Stimulated activated CD4-positive, alpha-beta T cell treated with anti-CD3 and anti-CD28 coated beads, Interleukin-1b, Interleukin-23, amount 100 ng/mL, for 1 hour (primary cell): ENCODE measurements at places on chromosomes 7 and 10.

DNA sequence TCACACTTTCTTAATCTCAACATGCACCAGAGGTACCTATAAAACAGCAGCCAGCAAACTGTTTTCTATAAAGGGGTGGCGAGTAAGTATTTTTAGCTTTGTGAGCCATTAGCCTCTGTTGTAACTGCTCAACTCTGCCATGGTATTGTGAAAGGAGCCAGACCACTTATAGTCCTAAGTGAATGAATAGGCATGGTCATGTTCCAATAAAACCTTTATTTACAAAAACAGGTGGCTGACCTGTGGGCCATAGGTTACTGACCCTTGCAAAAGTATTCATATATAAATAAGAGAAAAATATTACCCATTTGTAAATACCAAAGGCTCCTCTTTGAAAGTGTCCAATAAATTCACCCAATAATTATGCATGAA, 50.3 kb downstream of the ICA1 start:
- DNase-seq: no peak

DNA sequence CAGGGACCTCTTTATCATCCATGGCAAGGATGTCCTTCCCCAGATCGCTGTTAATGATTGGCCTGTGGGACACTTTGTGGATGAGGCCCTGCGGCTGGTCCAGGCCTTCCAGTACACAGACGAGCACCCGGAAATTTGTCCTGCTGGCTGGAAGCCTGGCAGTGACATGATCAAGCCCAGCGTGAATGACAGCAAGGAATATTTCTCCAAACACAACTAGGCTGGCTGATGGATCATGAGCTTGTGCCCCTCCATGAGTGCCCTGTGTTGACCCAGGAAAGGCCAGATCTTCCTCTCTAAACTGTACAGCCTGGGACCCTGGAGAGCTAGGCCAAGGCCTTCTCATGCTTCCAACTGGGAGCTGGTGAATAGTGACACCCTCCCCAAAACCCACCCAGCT, 124.1 kb downstream of the CUL2 start:
- no peak for DNase-seq

DNA sequence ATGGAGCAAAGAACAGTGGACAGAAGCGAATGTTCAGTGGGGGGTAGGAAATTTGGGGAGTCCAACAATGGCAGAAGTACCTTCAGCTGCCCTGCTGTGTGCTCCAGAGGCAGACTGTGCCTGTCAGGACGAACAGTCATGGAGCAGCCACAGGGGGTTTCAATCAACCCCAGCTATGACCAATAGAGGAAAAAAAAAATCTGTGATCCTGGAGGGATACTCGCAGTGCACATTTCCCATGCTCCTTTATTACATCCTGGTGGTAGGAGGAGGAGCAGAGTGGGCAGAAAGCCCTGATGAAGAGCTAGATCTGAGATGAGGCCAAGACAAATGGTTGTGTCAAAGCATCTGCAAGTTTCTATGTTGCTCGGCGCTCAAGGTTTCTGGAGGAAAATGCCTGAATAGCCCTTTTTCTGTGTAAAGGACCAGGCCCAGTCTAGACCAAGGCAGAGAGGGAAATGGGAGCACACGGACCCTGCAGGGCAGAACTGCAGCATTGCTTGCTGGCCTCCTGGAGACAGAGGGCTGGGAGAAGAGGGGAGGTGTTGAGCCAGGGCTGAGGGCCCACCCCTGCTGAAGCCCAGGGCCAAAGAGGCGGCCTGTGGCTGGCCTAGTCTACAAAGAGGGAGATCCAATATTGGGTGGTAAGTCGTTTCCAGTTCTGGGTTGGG, 201.5 kb downstream of the GRID1 start:
- no peak for DNase-seq

- DNase-seq: no peak
These were observed 87.0 kb downstream of the LARP4B start for GRCh38 chr10:844552-844951.

DNA sequence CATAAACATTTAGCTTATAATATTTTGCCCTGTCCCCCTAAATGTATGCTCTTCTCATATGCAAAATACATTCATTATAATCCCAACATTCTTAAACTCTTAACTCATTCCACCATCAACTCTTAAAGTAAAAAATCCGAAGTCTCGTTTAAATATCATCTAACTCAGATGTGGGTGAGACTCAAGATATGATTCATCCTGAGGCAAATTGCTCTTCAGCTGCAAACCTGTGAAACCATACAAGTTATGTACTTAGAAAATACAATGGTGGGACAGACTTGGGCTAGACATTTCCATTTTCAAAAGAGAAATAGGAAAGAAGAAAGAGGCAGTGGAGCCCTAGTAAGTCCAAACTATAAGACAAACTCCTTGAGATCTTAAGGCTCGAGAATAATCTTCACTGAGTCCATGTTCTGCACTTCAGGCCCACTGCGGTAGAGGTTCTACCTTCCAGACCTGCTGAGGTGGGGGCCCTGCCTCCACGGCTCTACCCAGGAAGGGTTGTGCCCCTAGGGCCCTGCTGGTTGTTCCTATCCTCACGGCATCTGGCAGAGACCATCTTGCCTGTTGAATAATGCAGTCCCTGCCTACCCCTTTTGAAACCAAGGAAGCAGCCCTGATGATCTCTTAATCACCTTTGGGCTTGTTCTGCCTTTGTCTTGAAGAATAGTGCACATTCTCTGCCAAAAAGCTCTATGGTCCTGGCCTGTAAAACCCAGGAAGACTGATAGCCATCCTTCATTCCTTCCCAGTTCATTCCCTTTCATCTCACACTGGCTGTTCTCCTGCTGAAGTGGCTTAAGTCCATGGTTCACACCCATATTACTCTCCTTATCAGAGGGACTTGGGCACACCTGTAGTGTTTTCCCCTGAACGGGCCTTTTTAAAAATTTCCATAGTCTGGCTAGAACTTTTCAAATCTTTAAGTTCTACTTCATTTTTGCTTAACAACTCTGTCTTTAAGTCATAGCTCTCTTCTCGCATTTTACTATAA, 37.3 kb downstream of the INPP5F start:
- no peak for DNase-seq

DNA sequence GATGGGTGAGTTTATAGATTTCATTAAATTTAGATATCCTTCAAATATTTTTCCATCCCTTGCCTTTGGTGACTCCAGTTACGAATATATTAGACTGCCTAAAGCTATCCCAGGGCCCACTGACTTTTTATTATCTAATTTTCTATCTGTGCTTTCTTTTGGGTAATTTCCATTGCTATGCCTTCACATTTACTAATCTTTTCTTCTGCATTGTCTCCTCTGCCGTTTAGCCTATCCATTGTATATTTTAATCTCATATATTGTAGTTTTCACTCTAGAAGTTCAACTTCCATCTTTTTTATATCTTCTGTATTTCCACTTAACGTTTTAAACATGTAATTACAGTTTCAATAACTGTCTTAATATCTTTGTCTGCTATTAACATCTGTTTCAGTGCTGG, 78.6 kb upstream of the HDAC9 start:
- no peak for DNase-seq

- DNase-seq: no peak
These were observed 142.0 kb upstream of the ADO start for GRCh38 chr10:62662486-62662885.

GRCh38 chr10:3763852-3764625, 21.0 kb downstream of the KLF6 start:
- DNase-seq: no peak

- no peak for DNase-seq
These were observed 137.7 kb upstream of the MDFIC start for GRCh38 chr7:114784177-114784576.

GRCh38 chr7:154750353-154750801, 252.5 kb downstream of the PAXIP1 start:
- no peak for DNase-seq
